ENCODE measurements at places on chromosomes 6 and 20.

GRCh38 chr6:161246725-161247124 lies 27.1 kb downstream of the AGPAT4 start:
- no peak for DNase-seq

DNA sequence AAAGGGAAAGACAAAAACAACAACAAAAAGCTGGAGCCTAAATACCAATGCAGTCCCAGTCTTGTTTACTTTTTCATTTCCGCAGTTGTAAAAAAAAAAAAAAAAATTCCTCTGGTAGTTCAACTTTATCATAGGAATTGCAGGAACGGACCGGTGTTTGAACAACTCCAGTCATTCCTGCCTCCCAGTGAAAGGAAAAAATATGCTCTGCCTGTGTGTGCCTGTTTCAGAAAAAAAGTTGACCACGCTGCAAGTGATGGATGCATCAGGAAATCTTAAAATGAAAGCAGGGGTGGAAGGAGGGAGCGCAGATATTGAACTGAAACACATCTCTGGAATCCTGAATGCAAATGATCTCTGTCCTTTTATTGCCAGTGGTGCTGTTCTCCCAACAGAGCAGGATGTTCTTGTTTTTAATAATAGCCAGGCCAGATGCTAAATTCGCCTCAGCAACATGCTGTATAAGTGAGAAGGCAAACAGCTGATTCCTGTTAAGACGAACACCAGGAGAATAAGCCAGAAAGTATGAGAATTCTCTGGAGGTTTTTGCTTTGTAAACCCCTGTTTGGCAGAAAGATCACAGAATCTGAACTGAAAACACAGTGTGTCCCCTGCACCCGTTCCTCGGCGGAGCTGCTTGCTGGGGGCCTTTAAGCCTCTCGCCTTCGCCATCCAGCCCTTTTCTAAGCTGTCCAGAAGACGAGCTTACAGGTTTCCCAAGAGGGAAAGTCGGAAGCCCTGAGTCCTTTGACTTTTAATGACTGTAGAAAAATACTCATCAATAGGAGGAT lies 178.4 kb upstream of the SUPT3H start:
- no peak for DNase-seq

DNA sequence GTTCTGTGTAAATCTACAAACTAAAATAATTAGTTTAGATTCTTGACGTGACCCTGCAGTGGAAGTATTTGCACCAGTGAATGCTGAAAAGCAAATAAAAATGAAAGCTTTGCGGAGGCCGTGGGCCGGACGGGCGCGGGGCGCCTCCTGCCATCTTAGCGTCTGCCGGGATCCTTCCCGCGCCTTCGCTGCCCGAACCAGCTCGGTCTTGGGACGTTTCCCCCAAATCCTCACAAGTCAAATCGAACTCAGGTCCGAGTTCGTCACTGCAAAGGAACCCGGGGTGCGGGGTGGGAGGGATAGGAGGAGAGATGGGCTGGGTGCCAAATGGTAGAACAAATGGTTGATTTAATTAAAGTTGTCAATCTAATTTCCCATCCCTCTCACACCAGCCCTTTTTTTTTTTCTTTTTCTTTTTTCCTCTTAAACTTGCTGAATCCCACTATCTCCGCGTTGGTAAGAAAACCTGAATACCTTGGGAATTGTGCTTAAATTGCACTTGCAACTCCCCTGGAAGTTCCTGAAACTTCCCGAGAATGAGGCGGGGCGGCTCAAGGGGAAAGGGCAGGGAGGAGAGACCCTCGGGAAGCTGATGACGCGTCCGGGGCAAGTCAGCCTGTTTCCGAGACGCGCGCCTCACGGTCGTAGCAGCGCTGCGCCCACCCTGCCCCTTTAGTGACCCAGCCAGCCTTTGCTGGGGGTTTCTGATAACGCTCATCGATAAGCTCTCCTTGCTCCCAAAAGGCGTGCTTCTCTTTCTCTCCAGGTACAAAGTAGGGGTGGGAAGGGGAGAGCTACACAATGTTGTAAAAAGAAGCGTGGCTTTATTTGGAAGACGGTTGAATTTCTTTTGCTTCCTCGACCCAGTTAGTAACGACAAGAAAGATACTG lies 1.8 kb downstream of the GJA1 start:
- DNase-seq: peak; percentile 10

- no peak for DNase-seq
Observed at GRCh38 chr20:12722091-12722490, 286.7 kb upstream of the SPTLC3 start.

DNA sequence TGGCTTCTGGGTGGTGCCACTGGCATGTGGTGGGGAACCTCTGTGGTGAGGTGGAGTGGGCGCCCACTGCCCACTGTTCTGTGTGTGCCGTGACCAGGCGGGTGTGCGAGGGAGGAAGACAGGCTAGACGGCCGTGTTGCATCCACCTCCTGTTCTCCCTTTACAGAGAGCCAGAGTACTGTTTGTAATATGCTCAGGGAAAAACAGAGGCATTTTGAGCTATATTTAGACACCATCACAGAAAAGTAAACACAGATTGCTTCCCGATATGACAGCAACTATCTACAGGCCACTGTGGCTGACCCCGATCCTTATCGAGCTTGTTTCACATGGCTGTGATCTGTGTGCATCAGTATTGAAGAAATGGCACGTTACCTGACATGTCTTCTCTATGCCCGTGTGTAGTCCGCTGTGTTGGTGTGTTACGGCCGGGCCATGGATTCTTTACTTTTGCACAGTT lies 45.6 kb downstream of the ARID1B start:
- DNase-seq: no peak

- no peak for DNase-seq
Observed at GRCh38 chr6:154458565-154459470, 51.7 kb downstream of the CNKSR3 start.

DNA sequence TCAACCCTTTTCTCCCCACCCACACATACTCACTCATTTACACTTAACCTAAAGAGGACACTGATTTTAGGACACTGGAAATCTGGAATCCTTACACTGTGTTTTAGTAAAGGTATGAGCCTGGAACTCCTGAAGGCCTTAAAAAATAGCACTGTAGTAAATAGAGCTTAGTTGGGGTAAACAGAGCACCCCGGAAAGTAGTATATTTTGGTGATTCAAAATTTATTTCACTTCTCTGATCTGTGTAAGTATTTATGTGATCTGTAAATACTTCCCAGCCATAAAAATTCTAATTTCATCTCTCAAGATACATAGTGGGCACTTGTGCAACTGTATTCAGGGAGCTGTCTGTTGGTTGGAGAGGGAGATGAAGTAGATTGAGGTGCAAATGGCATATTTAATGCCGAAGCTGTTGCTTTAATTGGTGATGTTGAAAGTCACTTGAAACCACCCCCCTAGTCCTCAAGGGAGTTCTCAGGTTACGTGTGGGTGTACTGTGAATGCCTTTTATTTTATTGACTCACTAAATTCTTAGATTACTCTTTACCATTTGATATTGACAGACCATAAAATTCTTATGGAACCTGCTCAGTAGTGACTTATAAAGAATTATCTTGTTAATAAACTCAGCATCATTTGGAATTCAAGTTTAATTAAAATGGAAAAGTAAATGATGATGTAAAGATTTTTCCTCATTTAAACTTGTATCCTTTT lies 154.9 kb downstream of the SOX4 start:
- DNase-seq: no peak

GRCh38 chr6:53864781-53865180 lies 70.0 kb downstream of the LRRC1 start:
- DNase-seq: no peak

DNA sequence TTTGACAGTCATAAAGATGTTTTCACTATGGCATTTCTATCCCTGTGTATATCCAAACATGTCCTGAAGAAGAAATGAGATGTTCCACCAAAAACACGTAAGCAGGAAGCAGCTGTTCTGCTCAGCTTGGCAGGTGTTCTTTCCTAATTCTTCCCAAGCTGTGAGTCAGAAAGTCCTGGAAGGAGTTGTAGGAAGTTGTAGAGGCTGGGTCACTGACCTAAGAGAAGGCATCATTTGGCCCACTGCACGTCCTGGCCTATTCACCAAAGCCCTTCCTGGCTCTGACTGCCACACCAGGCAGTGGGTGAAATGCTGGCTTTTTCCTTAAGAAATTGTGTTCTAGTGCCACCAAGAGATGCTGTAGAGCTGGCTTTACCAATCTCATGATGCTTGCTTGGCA lies 40.3 kb downstream of the STX11 start:
- no peak for DNase-seq

DNA sequence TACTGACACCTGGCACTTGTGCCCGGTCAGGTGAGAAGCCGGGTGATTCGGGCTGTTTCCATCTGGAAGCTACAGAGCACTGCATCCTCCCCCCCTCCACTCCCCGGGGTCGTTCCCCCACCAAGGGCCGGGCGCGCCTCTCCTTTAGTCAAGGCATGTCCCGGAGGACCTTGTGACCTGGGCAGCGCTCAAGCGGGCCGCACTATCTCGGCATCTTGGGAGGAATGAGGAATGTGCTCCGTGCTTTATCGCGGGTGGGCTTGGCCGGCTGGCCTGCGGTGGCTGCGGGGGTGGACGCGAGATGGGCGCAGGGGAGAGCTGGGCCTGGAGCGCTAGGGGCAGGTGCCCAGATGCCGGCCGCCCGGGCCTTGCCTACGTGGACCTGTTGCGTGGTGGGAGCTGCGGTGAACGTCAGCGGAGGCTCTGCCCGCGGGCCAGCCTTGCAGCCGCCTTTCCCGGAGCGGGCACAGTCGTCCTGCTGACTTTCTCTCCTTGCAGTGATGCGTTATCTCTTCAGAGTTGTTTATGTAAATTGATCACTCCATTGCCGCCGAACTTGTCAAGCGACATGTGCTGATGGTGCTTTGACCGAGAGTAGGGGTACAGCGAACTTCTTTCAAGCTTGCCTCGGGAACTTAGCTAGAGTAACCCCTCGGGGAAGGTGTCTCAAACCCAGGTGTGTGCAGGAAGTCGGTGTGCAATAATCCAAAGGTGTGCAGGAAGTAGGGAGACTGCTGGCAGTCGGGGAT lies 1.1 kb downstream of the LRRC1 start:
- DNase-seq: no peak

GRCh38 chr6:163532526-163533078 lies 118.1 kb downstream of the QKI start:
- no peak for DNase-seq

- DNase-seq: no peak
Observed at GRCh38 chr6:68709882-68710281, 74.8 kb downstream of the ADGRB3 start.

- no peak for DNase-seq
Observed at GRCh38 chr6:80143419-80143937, 37.0 kb downstream of the BCKDHB start.

Measured in activated CD4-positive, alpha-beta T cell treated with anti-CD3 and anti-CD28 coated beads, Interleukin-10, Interleukin-2, amounts not matched to agents 100 ng/mL and 50 ng/mL, durations not matched to agents 16 hours and 8 hours (primary cell).